ENCODE measurements at places on chromosomes 4 and X.

GRCh38 chr4:75881476-75881875, 20.8 kb downstream of the PPEF2 start:
- DNase-seq: no peak

DNA sequence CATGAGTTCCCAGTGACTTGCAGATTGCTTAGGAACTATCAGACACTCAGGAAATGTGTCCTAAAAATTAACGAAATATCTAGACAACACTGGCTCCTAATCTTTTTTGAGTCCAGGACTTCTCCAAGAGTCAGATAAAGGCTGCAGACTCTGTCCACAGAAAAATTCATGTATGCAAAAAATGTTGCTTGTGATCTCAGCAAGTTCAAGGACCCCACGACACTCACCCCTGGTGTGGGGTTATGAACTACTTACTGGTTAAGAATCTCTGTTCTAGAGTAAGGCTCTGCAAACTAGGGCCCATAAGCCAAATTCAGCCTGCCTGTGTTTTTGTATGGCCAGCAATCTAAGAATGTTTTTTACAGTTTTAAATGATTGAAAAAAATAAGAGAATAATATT, 93.2 kb downstream of the MBNL3 start:
- no peak for DNase-seq

- no peak for DNase-seq
Measured at GRCh38 chr4:138894709-138895108, 120.9 kb upstream of the NOCT start.

DNA sequence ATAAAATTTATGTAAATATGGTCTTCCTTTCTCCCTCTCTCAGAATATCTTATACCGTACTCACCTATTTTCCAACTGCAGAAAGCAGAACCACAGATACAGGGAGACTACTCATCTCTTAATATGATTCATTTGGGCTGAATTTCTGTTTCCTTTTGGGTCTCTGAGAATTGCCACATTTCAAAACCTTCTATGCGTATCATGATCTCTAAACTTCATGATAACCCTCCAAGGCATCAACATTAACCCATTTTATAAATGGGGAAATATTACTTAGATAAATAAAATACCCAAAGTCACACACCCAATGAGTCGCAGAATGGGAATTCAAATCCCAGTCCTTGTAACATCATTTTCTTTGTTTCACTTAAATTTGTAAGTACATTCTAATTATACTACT, 16.6 kb upstream of the PRDM8 start:
- no peak for DNase-seq

- no peak for DNase-seq
Measured at GRCh38 chrX:11447418-11447817, 154.2 kb downstream of the AMELX start.

GRCh38 chr4:62531731-62532130, 1331.6 kb downstream of the ADGRL3 start:
- DNase-seq: no peak

GRCh38 chr4:13190093-13190721, 293.9 kb downstream of the RAB28 start:
- DNase-seq: no peak

DNA sequence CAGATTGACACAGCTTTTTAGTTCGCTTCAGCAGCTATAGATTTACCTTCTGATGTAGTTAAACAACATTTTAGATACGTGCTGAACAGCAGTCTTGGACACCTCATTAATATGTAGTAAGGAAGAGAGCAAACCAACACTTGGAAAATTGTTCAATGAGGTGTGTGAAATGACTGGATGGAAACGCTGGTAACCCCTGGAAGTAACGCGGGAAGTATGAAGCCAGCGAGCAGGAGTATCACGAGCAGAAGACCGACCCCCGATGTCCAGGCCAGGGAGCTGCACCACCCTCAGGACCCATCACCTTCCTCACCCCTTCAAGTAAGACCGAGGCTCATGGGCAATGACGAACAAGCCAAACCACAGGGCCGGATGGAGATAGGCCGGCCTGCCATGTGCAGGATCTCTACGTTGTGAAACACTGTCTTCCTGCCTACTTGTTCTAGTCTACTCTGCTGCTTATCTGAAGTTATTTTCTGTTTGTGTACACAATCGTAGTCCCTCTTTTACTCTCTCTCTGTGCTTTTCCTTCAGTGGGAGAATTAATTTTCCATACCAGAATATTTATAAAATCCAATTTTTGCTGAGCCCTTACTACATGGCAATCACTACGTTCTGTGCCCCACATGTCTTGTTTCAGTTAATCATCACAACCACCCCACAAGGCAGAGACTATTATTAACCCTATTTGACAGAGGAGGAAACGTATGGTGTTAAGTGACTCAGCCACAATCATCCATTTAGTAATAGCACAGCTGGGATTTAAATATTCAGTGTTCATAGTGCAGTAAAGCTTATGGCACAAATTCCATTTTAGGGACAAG, 221.7 kb downstream of the APBB2 start:
- no peak for DNase-seq

DNA sequence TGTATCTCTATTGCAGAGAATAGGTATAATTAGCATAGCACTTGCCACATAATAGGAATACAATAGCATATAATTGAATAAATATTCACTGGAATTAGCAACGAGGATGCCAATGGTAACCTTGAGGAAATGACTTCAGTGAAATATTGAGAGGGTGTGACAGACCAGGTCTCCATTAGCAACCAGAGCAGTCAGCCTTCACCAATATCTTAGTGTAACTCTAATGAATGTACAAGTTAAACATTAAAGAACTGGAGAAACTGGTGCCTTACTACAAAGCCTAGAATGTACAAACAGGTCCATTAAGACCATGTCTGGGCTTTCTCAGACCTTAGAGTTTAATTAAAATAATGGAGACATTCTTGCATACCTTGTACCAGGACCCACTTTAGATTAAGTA, 143.0 kb downstream of the MAGEB17 start:
- no peak for DNase-seq

DNA sequence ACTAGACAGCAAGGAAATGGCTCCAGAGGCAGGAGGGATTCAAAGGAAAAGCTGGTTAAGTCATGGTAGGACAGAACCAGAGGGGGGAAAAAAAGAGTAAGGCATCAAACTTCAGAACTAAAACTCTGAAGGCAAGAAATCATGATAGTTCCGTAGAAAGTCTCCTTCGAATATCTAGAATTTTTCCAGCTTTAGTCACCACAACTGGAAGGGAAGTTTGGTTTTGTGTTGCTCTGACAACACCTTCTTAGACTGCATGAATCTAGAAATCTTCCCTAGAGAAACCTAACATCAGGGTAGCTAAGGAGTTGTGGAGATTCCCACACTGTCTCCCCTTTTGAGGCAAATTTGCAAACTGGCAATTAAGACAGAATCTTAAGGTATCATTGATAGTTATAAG, 33.7 kb downstream of the AMMECR1 start:
- DNase-seq: no peak
